G401 (cell line): ENCODE measurements at places on chromosomes 3 and 15. TPM values are rescaled to one million over a fixed set of nuclear protein-coding genes. Genes with fewer than 3 reads are reported as not detected.

Gene PROK2
- total RNA-seq: not detected in 2 replicates

Gene CKMT1A
- total RNA-seq: 3.8 and 14.2 TPM in 2 replicates

Gene CAND2
- total RNA-seq: 19.2 and 20.2 TPM in 2 replicates

Gene LSAMP
- total RNA-seq: 21.5 and 45.1 TPM in 2 replicates

Gene DET1
- 2.1 and 4.2 TPM in 2 replicates for total RNA-seq

Gene LRIG1
- 1.3 and 1.7 TPM in 2 replicates for total RNA-seq

Gene PSTPIP1
- not detected in 2 replicates for total RNA-seq

Gene EIF4E3
- total RNA-seq: not detected in 2 replicates

Gene COL6A5
- total RNA-seq: not detected in 2 replicates

Gene CALML4
- total RNA-seq: 1.1 and 2.4 TPM in 2 replicates

Gene TARS3
- 13.2 and 15.5 TPM in 2 replicates for total RNA-seq

Gene IQCF5
- total RNA-seq: not detected in 2 replicates

Gene HRH1
- not detected in 2 replicates for total RNA-seq

Gene MME
- 540 and 622 TPM in 2 replicates for total RNA-seq

Gene NMB
- 4.5 and 5.6 TPM in 2 replicates for total RNA-seq

Gene SMCO1
- not detected in 2 replicates for total RNA-seq

Gene CHAC1
- total RNA-seq: 12.4 and 12.9 TPM in 2 replicates

Gene SCN11A
- total RNA-seq: not detected in 2 replicates

Gene CEP19
- total RNA-seq: 4.4 and 8.7 TPM in 2 replicates

Gene TP63
- not detected in 2 replicates for total RNA-seq

Gene BRPF1
- total RNA-seq: 18.5 and 23.7 TPM in 2 replicates

Gene ZNF385D
- total RNA-seq: under 0.01 and 0.03 TPM in 2 replicates

Gene DOCK3
- total RNA-seq: 0.80 and 1.7 TPM in 2 replicates

Gene SPSB4
- total RNA-seq: 1.5 TPM in 1 of 2 replicates, not detected in the other

Gene SIDT1
- total RNA-seq: not detected in 2 replicates

Gene GOLGA8T
- not detected in 2 replicates for total RNA-seq

Gene ABI3BP
- total RNA-seq: not detected in 2 replicates

Gene IFT122
- total RNA-seq: 14.6 and 19.9 TPM in 2 replicates

Gene TMEM158
- not detected in 2 replicates for total RNA-seq

Gene THPO
- 0.12 and 0.20 TPM in 2 replicates for total RNA-seq

Gene TGM4
- not detected in 2 replicates for total RNA-seq

Gene TRIM71
- total RNA-seq: 24.6 and 28.0 TPM in 2 replicates

Gene TRPM1
- 3.2 TPM in 1 of 2 replicates, not detected in the other for total RNA-seq

Gene DUOX2
- total RNA-seq: not detected in 2 replicates

Gene VIPR1
- total RNA-seq: 0.14 TPM in 1 of 2 replicates, not detected in the other

Gene PRSS50
- not detected in 2 replicates for total RNA-seq

Gene GPR62
- total RNA-seq: not detected in 2 replicates

Gene SCG5
- 0.18 TPM in 1 of 2 replicates, not detected in the other for total RNA-seq

Gene DNAJA4
- total RNA-seq: not detected in 2 replicates

Gene CLDN18
- total RNA-seq: not detected in 2 replicates

Gene SLC12A1
- not detected in 2 replicates for total RNA-seq

Gene IL16
- total RNA-seq: 0.12 TPM in 1 of 2 replicates, not detected in the other

Gene SLCO2A1
- total RNA-seq: not detected in 2 replicates

Gene KLHL40
- total RNA-seq: not detected in 2 replicates

Gene TNFAIP8L3
- total RNA-seq: not detected in 2 replicates

Gene SEMA3B
- total RNA-seq: 68.1 and 81.8 TPM in 2 replicates

Gene RAD51
- total RNA-seq: 7.1 and 12.0 TPM in 2 replicates
